D721Med (cell line): ENCODE measurements at places on chromosomes 6 and 20.

GRCh38 chr20:21360705-21361104 lies 36.6 kb downstream of the NKX2-4 start:
- DNase-seq, result no peak

DNA sequence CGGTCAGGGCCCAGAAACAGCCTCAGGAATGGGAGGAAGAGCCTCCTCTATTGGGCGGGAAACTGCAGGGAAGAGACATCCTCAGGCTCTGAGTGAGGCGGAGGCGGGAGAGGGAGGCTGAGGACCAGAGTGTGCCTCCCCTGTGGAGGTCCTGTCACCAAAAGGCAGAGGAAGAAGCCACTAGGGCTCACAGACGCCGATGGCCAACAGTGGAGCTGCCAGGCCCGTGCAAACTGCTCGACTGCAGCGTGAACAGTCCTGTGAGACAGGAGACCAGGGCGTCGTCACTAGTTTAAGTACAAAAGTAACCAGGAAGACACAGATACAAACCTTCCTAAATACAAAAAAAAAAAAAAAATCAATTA lies 82.7 kb downstream of the TAF4 start:
- no peak for DNase-seq

DNA sequence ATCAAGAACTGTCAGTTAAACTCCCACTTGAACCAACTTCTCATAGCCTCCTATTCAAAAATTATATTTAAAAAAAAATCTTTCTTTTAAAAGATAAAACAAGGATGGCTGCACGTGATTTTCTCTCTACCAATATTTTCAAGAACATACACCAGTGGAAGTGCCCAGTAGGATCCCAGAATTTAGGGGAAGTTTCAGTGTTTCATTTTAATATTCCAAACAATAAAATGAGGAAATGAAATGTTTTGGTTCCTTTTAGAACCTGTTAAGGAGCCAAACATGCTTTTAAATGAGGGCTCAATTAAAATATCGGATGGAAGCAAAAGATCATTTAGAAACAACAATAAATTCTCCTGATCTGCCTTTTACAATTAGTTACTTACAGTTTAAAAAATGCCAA lies 26.4 kb upstream of the PRELID3B start:
- no peak for DNase-seq

DNA sequence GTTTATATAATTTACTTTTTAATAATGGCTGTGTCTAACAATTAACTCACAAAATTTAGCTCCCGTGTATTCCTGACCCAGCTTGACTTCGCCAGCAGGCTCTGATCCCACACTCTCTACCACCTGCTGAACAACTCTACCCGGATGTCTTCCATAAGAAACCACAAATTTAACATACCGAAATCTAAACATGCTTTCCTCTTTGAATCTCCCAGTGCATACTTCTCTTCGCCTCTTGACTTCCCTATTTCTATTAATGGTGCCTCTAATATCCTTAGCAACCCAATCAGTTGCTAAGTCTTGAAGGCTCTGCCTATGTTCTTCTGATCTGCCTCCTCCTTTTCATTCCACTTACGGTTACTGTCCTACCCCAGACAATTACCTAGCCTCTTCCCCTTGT lies 4.6 kb upstream of the MYB start:
- DNase-seq, result no peak

DNA sequence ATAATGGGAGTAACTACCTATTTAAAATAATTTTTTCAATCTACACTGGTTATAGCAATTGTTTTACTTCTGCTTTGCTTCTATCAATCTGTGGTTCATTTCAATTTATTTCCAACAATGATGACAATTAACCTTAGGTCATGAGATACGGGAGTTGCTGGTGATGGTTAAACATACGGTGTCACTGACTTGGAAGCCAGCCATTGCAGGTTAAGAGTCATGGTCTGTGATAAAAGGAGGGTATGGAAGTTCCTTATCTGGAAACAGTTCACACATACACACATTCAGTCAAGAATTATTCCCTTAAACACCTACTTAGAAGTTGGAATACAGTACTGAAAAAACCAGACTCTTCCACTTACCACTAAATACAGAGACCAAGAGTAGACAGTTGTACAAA lies 180.0 kb downstream of the KIF16B start:
- DNase-seq, result no peak

GRCh38 chr20:5145365-5146098 lies 18.7 kb downstream of the CDS2 start:
- DNase-seq, result no peak
